8988T (cell line): ENCODE measurements at places on chromosomes 2 and 18.
A peak's percentile ranks its signal among the peaks of the same experiment; 100 is the strongest.

DNA sequence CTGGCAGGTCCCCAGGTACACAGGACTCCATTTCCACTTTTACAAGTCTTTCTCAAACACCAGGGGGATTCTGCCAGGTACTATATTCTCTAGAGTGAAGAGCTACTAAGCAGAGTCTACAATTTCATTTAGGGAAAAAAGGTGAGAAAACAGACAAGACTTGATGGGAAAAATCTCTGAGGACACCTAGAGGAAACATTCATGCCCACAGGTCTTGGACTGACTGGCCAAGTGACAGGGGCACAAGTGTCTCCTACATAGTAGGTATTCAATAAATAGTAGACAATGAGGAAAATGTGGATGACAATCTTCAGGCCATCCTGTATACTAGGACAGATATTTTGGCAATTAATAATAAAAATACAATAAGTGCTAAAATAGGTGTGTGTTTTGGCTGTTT, 228.6 kb downstream of the CLIP4 start:
- no peak for DNase-seq

GRCh38 chr2:165147186-165148045, 56.4 kb downstream of the SCN3A start:
- DNase-seq: no peak

DNA sequence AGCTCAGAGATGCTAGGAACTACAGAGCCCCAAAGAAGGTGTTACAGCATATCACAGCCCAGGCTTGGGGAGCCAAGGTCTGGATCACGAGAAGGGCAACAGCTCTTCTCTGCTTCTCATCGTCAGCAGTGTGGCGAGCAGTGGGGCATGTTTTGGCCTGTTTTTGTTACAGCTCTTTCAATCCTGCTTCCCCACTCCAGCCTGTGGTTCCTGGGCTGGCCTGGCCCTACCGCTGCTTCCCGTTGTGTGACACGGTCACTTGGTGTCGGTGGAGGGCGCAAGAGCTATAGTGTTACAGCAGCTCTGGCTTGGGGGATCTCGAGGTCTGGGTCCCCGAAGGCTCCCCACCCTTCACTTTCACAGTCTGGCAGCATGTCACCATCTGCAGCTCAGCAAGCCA, 870.2 kb downstream of the CBLN2 start:
- no peak for DNase-seq

DNA sequence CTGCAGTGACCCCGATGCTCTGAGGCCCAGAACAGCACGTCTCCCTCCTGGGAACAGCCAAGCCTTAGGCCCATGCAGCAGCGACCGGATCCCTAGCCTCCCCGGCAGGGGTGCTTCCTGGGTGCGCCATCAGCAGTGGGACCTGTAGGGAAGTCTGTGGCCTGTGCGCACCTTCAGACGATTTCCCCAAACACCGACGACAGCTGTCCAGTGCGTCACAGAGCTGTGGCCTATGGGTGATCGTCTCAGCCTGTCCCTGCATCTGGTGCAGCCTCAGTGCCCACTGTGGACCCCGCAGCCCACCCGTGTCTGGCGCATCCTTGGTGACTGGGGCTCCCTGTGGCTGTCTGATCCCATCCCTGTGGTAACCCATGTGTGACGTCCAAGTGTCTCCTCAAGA, 9.0 kb downstream of the GPC1 start:
- no peak for DNase-seq

DNA sequence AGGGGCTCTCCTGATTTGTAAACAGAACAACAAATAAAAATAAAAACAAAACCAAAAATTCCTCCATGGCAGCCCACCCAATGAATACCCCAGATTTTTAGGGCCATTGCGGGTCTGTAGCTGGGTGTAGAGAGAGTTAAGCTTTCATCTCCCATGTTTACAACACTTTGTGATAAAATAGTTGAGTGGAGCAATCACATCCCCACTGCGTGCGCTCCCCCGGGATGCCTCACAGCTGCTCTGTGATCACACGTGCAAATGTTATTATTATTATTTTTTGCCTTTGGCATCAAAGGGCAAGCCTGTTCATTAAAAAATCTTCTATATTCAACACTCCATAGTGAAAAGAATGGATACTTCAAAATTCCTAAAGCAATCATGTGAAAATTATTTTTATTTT, 118.0 kb downstream of the MBP start:
- no peak for DNase-seq

GRCh38 chr2:3837086-3837485, 133.7 kb downstream of the DCDC2C start:
- DNase-seq: no peak

DNA sequence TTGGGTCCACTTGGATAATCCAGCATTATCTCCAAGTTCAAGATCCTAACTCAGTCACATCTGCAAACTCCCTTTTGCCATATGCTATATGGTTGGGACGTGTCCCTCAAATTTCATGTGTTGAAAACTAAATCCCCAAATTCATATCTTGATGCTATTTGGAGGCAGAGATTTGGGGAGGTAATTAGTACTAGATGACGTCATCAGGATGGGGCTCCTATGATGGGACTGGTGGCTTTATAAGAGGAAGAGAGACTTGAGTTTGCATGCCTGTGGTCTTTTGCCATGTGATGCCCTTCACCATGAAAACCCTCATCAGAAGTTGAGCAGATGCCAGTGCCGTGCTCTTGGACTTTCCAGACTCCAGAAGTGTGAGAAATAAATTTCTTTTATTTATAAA, 16.8 kb upstream of the SMAD4 start:
- DNase-seq: no peak

DNA sequence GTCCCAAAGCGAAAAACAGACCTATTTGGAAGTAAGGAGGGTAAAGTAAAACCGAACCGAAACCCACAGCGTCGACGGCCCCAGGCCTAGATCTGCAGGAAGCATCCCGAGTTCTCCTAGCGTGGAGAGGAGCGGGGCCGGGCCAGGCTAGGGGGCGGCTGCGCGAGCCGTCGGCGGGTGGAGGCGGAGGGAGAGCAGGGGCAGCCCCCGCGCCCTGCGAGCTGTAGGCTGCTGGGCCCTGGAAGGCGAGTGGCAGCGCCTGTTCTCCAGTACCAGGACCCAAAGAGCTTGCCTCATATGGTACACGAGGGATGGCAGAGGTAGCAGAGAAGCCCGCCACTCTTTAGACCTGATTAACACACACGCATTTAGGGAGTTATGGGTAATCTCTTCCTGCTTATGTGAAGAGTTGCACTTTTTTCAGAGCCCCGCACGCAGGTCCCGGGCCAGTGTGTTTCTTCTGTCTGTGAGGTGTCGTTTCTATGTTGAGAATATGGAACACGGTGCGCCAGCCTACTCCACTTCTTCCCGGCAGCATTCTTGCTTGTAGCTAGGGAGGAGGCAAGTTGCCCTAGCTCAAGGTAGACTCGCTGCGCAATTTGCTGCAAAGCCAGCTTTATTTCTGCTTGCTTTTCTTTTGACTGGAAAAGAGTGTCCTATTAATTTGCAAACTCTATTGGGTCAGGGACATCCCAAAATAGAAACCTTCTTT, 71.1 kb downstream of the ARHGEF33 start:
- no peak for DNase-seq

GRCh38 chr2:164920430-164920829, 34.9 kb downstream of the SLC38A11 start:
- no peak for DNase-seq

DNA sequence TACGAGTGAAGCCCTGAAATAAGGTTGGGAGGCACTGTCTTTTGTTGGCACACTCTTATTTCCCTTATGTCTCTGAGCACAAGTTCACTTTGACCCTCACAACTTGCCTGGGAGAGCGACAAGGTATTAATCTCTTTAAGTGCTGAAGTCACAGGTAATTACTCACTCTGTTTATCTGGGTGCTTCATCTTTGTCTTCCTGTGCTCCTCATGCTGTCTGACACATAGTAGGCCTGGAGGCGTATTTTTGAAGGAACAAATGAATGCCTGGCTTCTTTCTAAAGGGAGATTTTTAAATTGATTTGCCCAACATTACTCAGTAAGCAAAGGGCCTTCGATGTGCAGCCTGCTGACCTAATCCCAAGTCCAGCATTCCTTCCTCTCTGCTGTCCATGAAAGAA, 507.1 kb upstream of the TNP1 start:
- DNase-seq: no peak

GRCh38 chr2:143124445-143124844, 4.8 kb upstream of the ARHGAP15 start:
- DNase-seq: no peak

GRCh38 chr18:44758861-44759631, 78.4 kb downstream of the SETBP1 start:
- DNase-seq: no peak

DNA sequence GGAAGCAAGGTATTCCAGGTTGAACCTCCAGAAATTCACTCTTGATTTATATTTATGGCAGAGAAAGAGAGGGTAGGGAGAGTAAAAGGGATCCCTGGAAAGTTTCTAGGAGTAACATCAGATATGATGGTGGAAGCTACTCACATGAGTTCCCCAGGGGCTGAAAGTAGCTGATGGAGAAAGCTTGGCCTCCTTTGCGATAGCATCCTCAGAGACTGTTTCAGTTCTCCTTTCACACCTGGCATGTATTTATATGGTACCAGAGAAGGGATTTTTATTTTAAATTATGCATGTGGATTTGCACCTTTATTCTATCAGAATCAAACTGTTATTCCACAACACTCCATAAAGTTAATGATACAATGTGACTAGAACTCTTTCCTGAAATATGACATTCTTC, 126.3 kb upstream of the OSR1 start:
- DNase-seq: no peak

DNA sequence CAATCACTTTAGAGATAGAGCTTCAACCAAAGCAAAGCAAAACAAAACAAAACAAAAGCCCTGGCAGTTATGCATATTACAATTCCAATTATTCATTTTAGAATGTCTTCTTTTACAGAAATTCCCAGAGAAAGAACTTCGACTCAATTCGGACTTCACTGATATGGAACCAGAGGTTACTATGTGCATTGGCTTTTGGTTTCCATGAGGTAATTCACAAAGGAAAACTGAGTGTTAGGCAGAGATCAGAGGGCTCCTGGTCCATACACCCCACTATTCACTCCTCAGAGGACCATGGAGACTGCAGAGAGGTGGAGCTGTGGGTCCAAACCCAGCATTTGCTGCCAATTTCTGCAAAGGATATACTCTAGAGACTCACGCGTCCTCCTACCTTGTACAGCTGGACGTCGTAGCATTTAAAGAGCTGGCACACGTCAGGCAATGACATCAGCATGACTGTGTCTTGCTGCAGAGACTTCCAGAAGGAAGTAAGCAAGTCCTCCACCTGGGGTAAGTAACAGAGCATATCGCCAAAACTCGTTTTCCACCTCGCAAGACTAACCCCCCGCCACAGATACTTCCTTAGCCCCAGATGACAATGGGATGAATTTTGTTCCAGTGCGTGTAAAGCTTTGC, 31.3 kb upstream of the CREG2 start:
- no peak for DNase-seq

DNA sequence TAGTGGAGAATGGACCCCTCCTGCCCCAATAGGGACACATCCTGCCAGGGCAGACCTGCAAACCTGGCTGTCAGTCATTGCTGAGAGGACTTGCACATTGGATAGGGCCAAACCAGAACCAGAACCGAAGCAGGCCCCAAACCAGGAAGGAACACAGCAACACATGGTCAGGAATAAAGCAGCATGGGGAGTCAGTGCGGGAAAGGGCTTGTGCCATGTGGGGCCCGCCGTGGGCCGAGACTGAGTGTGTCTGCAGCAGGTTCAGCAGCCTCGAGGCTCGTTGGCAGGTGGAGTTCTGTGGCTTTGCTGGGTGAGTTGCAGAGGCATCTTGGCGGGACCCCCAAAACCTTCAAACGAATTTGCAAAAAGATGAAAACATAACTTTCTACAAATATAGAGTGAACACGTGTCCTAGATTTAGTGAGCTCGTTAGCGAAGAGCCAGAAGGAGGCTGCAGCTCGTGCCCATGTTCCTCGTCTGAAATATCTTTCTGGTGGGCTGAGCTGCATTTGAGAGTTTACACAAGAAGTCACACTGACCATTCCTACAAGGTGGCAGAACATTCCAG, 44.9 kb upstream of the LDLRAD4 start:
- DNase-seq: no peak

DNA sequence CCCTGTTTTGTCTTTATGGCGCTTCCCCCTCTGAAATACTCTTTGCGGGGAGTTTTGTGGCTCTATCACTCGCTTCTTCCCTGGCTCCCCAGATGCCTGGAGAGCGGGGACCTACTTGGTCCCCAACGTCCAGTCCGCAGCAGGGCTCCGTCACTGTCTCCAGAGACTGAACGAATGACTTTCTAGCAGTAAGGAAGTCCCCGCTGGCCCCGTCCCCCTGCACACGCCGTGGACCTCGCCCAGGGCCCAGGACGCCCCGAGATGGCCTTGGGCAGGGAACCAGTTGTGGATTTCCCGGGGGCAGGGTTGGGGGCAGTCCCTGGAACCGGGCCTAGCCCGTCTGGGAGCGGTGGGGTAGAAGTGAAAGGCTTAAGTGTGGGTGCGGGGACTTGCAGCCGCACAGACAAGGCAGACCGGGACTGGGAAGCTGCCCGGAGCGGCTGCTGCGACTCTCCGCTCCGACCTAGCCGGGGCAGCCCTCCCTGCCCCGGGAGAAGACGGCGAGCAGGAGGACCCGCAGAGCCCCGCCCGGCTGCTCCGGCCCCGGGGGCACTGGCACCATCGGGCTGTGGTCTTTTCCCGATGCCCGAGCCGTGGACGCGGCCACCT, 821 bp upstream of the EPHA4 start:
- DNase-seq: peak; percentile 48

GRCh38 chr2:55087936-55088335, 37.7 kb upstream of the RTN4 start:
- no peak for DNase-seq

GRCh38 chr18:56451188-56451587, 187.2 kb downstream of the TXNL1 start:
- DNase-seq: no peak

DNA sequence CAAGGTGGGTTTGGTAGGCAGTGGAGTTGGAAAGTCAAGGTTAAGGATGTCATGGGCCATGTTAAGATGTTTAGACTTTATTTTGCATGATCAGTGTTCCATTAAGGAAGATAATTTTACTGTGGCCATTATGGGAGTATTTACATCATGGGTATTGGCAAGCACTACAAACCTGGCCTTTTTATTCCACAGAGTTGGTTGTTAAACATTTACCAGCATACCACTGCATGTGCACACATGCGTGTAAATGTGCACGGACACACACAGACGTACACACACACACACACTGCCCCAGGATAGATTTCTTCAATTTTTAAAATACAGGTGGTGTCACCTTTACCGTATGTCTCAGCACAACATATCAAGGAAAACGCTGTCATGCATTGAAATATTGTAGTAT, 51.4 kb upstream of the ITGA6 start:
- DNase-seq: no peak
